ENCODE measurements at places on chromosomes 12 and 14. TPM values are rescaled to one million over a fixed set of nuclear protein-coding genes. Genes with fewer than 3 reads are reported as not detected.

DNA sequence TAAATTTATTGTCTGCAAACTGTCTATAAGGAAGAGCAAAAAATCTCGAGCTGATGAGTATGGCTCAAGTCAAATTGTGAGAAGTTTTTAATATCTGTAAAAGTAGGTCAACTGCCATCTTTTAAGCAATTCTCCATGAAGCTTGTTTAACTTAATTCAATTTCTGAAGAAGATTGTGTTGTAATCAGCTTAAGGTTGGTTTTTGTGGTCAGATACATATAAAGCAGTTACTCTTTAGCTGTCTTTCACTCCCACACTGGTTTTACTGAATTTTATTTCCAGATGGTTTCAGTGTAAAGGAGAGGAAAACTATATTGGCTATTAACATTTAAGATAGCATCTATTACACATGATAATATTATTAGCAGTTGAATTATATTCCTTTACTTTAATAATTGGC lies 1165.1 kb downstream of the SLC16A7 start:
- H3K27ac ChIP-seq: no peak overlapping the region
- H3K27me3 ChIP-seq: no peaks in the 10 kb centered on the region
- H3K4me1 ChIP-seq: no peaks in the 10 kb centered on the region
- no peak for DNase-seq
- no peaks in the 10 kb centered on the region for H3K36me3 ChIP-seq
- H3K4me3 ChIP-seq: no peak overlapping the region

Gene FAM90A1
- total RNA-seq: not detected

Gene TMEM30B
- total RNA-seq: 1.7 TPM

GRCh38 chr12:45775465-45775864 lies 46.0 kb downstream of the ARID2 start:
- no peak overlapping the region for H3K4me3 ChIP-seq
- no peak overlapping the region for H3K27ac ChIP-seq
- no peaks in the 10 kb centered on the region for H3K27me3 ChIP-seq
- DNase-seq: no peak

- H3K4me3 ChIP-seq: no peak overlapping the region
- H3K27me3 ChIP-seq: no peaks in the 10 kb centered on the region
- H3K4me1 ChIP-seq: peaks cover 28% of the 10 kb centered on the region
Observed at GRCh38 chr12:122946690-122947341, 19.4 kb downstream of the ABCB9 start.

DNA sequence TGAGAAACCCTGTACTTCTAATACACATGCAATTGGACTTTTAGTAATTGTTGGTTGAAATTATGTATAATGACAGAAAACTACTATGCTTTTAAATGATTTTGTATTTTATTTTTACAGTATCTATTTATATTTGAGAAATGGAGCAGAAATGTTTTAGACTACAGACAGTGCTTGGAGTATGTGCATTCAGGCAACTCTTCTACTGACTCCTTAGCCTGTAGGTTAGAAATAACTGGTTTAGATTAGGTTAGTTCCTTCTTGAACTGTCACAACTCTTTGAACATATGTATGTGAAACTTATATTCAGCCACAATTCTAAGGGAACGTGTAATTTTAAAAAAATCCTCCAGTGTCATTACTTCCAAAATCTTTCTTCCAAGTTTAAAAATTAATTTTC lies 1.7 kb downstream of the FGFR1OP2 start:
- peaks cover 51% of the 10 kb centered on the region for H3K4me1 ChIP-seq
- peak; percentile 9 for DNase-seq
- H3K27me3 ChIP-seq: no peaks in the 10 kb centered on the region
- H3K4me3 ChIP-seq: peak overlapping the region; percentile 100
- H3K36me3 ChIP-seq: no peaks in the 10 kb centered on the region

DNA sequence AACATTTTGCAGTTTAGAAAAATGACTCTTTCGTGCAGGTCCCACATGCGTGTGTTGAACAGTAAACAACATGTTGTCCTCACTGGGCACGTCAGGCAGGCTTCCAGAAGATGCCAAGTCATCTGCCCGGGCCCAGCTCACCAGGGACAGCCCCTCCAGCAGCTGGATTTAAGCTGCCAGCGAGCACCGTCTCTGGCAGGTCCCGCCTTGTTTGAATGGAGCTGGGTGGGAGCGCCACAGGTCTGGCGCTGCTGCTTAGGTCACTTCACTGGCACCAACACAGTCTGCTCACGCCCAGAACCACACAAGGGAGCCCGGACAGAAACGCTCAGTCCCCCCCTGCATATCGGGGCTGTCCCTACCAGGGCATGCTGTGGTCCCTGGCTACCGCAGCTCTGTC lies 33.1 kb upstream of the MMP17 start:
- H3K4me1 ChIP-seq: peaks cover 13% of the 10 kb centered on the region
- no peak overlapping the region for H3K4me3 ChIP-seq
- H3K27me3 ChIP-seq: no peaks in the 10 kb centered on the region
- peaks cover 18% of the 10 kb centered on the region for H3K36me3 ChIP-seq

All from GM23248 (cell line).